ENCODE measurements at places on chromosomes 3 and 15.

DNA sequence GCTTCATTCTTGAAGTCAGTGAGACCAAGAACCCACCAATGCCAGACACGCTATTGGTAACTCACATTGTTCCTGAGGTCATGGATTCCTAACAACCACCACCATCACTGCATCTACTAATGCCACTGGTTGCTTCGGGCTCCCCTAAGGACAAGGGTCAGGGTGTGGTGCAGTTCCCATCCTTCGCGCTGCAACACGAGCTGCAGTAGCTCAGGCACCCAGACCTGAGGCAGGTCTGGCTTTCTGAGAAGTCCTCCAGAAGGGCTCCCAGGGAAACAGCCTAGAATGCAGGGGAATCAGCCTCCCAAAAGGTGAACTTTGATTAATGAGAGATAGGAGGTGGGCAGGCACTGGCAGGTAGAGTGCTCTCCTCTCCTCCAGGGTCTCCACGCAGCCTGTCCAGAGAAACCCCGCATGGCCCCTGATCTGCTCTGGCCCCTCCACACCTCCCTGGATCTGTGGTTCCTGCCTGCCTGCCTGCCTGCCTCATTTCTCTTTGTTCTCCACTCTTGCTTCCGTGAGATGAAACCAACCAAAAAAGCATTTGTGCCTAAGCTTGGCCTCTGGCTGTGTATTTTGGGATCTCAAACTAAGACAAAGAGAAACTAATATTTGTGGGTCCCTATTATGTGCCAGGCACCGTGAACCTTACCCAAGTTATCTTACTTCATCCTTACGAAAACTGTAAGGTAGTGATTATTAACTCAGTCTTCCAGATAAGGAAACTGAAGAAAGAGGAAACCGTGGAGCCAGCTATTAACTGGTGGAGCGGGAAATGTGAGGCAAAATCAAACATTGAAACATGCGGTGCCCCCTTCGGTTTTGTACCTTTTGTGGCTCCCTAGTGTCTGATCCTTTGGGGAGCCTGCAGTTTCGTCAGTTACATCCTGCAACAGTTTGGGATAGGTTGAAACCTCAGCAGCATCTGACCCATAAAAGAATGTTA is 43.9 kb upstream of the USP3 start:
- DNase-seq: no peak

GRCh38 chr15:68868296-68868695 is 47.6 kb upstream of the ANP32A start:
- DNase-seq: no peak

DNA sequence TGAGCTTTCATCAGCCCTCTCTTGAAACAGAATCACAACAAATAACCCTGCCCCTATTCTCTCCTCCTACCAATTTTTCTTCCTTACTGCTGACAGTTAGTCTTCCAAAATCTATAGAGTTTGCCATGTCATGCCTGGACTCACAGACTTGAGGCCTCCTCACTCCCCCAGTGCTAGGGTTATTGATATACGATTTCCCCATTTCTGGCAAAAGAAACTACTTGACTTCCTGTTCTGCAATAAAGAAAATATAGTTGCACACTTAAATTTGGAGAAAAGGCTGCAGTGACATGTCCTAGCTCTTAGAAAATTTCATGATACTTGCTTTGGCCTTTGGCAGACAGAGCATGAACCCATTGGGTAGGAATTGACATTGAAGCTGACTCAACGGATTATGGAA is 75.9 kb downstream of the CYP19A1 start:
- no peak for DNase-seq

GRCh38 chr3:78951342-78951945 is 816.4 kb downstream of the ROBO1 start:
- peak; percentile 59 for DNase-seq

GRCh38 chr3:71564361-71564760 is 19.2 kb downstream of the FOXP1 start:
- no peak for DNase-seq

- DNase-seq: no peak
Observed at GRCh38 chr3:42019144-42019952, 57.4 kb upstream of the ULK4 start.

DNA sequence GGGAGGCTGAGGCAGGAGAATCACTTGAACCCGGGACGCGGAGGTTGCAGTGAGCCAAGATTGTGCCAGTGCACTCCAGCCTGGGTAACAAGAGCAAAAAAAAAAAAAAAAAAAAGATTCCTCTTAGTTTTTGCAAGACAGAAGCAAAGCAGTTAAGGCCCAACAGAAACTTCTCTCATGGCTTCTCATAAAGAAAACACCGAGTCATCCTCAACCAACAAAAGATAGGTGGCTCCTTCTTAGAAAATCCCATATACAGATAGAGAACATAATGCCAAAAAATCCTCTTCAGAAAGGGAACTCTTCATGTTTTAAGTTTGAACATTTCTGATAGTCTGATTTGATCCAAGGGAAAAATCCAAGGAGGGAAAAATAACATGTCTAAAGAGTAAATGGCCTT is 12.5 kb upstream of the SKIL start:
- no peak for DNase-seq

DNA sequence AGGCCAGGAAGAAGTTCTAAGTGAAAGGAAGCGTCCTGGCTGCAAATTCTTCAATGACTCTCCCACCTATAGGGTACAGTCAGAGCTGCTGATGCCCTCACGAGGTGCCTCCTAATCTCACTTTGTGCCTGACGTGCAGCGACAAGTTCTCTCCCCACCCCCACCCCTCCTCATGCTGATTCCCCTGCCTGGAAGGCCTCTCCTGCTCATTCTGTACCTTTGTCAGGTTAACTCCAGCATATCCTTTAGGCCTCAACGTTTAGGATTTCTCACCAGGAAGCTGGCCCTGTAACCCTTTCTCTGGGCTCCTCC is 25.0 kb downstream of the SLC12A8 start:
- DNase-seq: no peak
